ENCODE measurements at places on chromosomes 13 and 19.

GRCh38 chr13:40792284-40793051 is 3.1 kb downstream of the SLC25A15 start:
- DNase-seq = no peak

- DNase-seq = no peak
These were observed 179.2 kb downstream of the ABCC4 start for GRCh38 chr13:95122063-95122462.

DNA sequence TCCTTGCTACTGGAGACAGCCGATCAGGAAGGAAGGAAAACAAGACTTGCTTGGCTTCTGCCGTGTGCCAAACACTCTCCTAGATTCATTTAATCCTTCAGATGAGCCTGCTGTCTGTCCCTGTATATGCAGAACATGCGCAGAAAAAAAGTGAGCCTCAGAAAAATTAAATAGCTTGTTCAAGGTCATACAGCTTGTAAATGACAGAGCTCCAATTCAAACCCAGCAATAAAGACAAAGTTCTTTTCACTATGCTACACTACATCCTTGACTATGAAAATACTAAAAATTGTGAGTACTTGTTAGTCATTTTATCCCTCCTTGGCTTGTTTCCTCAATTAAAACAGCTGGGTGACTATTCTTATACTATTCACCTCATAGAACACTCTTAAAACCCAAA is 121.4 kb downstream of the KCNRG start:
- no peak for DNase-seq

DNA sequence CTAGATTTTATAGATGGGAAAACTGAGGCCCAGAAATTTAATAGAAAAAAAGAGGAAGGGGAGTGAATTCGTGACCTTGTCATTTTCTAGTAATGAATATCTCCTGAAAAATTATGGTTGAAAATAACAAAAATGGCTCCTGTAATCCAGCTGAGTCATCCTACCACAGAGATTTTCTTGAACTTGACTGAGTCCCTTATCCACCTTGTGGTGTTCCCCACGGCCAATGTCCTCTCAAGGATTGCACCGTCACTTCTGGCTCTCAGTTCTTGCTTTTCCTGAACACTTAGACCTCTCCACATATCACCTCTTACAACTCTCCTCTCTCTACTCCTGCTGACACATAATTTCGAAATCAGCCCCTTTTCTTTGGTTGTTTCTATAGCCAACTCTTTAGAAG is 1.2 kb upstream of the KATNAL1 start:
- DNase-seq = no peak

GRCh38 chr13:110379905-110380341 is 72.8 kb downstream of the COL4A2 start:
- no peak for DNase-seq

DNA sequence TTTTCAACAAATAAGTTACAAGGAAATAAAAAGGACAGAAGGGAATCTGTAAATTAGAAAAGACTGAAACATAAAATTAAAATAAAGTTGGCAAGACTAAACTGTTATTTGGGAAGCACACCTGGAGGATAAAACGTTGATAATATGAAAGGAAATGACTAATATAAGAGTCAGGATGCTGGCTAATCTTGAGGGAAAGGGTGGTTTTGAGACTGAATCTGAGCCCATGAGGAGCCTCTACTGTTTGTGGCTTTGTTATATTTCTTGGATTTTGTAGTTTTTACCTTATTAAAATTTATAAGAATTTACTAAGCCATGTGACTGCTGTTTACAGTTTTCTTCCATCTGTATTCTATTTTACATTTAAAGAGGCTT is 718.0 kb upstream of the SPRY2 start:
- DNase-seq = no peak

- DNase-seq = no peak
These were observed 22.4 kb downstream of the ZNF329 start for GRCh38 chr19:58128041-58128685.

DNA sequence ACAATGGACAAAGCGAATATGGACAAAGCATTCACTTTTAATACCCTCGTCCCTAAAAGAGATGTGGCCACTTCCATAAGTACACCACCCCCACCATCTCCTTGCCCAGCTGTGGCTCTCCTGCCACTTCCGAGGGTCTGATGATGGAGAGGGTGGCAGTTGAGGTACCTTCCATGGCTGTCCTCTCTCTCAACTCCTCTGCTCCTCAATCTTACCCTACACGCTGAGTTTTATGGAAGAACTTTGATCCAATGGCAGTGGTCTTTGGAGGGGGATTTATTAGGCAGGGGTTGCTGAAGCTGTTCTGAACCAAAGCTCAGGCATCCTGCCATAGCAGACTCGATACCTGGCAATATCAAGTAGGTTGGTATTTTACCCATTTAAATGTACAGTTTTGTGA is 413.0 kb downstream of the TSHZ3 start:
- DNase-seq = no peak

DNA sequence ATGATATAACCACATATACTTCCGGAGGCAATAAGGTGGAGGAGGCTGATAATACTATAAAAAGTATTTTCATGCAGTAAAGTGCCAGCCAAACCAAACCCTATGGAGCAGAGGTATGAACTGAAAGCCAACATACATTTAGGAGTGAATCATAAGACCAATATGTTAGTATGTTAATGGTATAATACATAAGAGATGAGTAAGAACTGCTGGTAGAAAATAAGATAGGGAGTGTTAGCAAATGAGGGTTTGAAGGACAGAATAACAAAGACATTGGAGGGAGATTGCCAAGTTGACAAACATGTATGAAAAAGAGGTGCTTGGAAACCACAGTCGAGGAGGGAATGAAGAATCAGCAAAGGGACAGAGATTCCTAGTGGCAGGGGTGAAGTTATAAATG is 10.8 kb downstream of the ENOX1 start:
- DNase-seq = no peak

- no peak for DNase-seq
These were observed 859.0 kb upstream of the SLITRK1 start for GRCh38 chr13:84741253-84741652.

DNA sequence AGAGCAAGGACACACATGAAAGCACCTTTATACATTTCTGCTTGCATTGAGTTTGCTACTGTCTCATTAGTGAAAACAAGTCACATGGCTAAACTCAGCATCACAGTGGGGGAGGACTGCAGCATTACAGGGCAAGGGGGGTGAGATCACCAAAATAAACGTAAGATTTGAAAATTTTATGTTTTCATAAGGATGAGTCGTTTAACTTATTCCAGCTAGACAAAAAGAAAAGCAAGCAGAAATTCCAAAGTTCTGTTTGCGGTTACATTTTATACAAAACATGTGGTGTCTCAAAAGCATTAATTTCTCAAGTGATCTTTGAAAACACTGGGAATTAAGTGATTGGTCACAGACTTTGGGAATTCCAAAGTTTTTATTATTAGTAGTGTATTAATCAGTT is 261.4 kb upstream of the RXFP2 start:
- no peak for DNase-seq

DNA sequence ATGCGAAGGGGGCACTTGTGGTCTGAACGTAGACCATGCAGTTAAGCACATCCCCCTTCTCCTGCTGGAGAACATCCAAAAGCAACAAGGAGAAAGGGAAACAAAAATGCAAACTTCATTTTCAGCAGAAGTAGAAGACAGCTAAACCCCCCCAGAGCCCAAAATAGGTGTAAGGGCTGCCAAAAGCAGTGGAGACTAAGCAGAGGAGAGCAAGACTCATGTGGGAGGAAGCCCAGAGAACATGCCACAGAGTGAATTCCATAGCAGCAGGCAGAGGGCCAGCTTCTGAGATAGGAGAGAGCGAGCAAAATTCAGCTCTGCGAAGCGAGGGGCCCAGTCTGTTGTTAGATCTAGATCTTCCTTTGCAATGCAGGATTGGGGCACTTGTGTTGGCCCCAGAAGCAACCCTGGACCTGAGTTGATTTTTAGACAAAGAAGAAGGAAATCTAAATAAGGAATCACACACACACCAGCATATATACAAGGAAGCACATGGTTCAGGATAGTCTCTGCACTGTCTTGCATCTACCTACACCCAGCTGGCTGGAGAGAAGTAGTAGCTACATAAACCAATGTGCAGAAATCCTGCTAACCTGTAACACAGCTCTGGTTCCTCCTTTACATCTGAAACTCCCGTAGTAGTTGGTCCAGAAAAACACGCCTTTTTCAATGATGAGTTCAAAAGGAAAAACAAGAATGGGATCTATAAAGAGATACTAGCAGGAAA is 199.6 kb downstream of the SPRY2 start:
- no peak for DNase-seq

DNA sequence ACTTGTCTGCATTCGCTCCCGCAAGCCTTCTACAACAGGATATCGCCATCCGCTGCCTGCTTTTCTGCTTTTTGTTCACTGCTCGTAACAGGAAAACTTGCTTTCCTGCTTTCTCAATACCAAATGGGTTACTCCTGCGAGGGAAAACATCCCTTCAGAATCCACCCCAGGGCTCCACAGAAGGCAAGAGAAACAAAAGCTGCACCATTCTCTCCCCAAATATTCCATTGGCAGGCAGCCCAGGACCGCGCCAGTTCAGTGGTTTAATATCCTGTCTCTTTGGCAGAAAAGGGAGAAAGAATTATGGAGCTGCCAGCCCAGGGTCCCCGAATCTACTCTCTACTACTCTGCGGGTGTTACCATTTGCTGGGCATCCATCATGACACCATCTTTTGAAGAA is 84.7 kb upstream of the DOCK9 start:
- DNase-seq = no peak

DNA sequence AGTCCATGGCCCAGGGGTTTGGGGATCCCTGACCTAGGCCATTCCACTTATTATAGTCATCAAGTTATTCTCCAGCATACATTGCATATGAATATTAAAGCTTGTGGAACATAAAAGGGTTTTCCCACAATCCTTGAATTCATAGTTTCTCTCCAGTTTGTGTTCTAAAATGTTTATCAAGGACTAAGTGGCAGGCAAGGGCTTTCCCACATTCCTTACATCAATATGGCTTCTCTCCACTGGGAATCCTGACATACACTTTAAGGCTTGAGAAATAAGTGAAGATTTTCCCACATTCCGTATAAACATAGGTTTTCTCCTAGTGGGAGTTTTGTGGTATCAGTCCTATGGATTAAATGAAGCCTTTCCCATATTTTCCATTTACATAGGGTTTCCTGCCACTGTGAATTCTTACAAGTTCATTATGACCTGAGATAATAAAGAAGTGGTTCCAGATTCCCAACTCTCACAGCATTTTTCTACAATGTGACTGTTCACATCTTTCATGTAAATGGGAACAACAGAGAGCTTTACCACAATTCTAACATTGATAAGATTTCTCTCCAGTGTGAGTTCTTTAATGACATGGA is 14.5 kb downstream of the ZNF426 start:
- no peak for DNase-seq

DNA sequence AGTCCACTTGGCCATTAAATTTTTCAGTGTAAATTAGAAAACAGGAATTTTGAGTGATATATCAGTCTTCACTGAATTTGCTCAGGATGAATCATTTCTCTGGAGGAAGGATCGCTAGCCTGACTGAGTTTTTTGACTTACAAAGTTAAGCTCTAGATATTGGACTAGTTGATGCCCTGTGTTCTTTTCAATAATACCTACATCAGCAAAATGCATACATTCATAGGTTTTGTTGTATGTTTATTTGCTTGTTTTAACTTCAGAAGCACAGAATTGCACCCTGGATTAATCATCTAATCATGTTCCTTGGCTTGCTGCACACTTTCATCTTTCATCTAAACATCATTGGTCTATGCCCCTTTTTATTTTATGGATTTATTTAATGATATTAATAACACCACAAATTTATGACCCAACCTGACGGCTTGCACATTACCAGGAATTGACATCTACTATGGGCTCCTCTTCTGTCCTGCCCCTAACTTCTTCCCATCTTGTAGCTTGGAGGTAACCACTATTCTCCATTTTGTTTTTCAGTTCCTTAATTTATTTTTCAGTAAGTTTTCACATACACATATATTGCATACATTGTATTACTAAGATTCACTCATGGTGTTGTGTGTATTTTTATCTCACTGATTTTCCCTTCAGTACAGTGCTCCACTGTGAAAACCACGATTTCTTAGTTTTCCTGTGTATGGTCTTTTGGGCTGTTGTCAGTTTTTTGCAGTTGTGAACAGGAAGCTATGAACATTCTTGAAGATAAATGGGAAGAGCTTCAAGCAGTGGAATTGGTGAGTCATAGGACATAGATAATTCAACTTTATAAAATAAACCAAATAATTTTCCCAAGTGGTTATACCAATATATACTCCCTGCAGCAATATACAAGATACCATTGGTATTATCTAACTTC is 23.3 kb downstream of the COMMD6 start:
- DNase-seq = no peak

GRCh38 chr13:51635137-51635878 is 51.0 kb downstream of the WDFY2 start:
- no peak for DNase-seq

- no peak for DNase-seq
These were observed 462.5 kb upstream of the KLF12 start for GRCh38 chr13:74596691-74597090.

GRCh38 chr19:48368936-48369335 is 4.8 kb downstream of the SYNGR4 start:
- no peak for DNase-seq

DNA sequence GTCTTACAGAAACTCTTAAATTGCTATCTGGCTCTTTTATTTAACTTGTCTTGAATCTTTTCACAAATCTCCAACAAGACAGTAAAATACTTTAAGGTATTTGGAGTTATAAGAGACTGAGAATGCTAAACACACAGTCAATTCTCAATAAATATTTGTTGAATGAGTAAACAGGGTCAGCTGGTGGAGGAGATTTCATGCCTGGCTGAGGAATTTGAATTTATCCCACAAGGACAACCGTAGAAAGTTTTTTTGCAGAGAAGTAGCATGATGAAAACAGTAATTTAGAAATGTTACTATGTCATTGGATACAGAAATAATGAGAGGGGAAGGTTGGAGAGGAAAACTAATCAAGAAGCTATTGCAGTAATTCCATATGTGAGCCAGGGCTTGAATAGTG is 1223.7 kb downstream of the PCDH17 start:
- no peak for DNase-seq

- DNase-seq = no peak
These were observed 16.2 kb downstream of the TEX29 start for GRCh38 chr13:111336666-111337065.

GRCh38 chr13:48739386-48739964 is 85.7 kb downstream of the CYSLTR2 start:
- DNase-seq = no peak

GRCh38 chr13:42046448-42046847 is 2.0 kb upstream of the DGKH start:
- no peak for DNase-seq

DNA sequence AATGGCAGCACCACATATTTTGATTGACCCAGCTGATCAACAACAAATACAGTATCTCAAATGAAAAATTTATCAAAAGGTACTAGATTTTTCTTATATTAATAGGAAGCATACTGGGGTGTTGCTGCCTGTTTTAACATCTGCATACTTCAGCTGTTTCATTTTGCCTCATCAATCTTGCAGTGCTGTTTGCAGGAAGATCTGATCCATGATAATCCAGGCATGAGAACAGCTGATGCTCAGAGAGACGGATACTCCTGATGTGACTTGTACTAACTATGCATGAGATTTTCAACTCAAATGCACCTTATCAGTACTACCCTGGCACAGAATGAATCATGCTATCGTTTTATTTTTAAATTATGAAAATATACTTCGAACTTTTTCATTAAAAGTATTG is 2136.8 kb downstream of the PCDH9 start:
- no peak for DNase-seq
